Kidney glomerular epithelial cell (primary cell): ENCODE measurements at places on chromosomes 3 and 15.

DNA sequence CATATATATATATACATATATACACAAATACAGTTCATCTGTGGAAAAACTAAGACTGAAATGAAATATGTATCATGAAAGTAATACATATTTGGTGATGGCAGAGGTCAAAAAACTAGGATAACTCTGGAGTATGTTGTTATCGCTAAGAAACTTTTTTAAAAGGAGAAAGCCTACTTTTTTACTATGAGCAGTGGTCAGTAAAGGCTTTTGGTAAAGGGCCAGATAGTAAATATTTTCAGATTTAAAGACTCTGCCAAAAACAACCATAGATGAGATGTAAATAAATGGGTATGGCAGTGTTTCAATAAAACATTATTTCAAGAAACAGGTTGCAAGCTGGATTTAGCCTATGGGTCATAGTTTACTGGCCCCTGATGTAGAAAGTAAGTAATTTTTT, 93.8 kb upstream of the TGFBR2 start:
- DNase-seq = no peak

DNA sequence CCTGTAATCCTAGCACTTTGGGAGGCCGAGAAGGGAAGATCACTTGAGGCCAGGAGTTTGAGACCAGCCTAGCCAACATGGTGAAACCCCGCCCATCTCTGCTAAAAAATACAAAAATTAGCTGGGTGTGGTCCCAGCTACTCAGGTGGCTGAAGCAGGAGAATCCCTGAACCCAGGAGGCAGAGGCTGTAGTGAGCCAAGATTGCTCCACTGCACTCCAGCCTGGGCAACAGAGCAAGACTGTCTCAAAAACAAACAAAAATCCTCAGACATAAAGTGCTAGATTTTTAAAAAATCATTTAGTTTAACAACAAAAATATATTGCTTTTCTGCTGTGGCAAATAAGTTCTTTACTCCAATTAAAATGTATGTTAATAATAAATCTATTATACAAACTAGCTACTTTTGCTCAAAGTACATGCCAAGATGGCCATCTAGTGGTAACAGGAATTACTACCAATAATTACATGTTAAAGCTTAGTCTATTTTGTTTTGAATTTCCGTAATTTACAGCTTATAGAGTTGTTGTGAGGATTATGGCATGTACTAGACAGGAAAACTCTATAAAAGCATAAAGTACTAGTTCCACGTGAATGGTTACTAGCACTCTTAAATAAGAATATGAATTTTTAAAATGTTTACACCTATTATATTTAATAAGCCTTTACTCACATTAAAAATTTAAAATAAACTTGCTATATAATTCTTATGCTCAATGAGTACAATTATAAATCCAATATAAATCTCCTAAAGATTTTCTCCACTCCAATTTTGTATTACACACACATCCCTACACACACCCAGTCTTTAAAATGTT, 39.0 kb downstream of the GABPB1 start:
- peak; percentile 43 for DNase-seq

- peak; percentile 75 for DNase-seq
Observed at GRCh38 chr15:101710806-101711205, 13.5 kb downstream of the TARS3 start.

- DNase-seq = no peak
Observed at GRCh38 chr3:126461450-126462070, 14.1 kb downstream of the ZXDC start.

- no peak for DNase-seq
Observed at GRCh38 chr3:150757768-150758167, 5.2 kb downstream of the SIAH2 start.
